ENCODE measurements at places on chromosomes 16 and 17.

GRCh38 chr17:30429155-30429554, 48.1 kb upstream of the GOSR1 start:
- no peak for DNase-seq

DNA sequence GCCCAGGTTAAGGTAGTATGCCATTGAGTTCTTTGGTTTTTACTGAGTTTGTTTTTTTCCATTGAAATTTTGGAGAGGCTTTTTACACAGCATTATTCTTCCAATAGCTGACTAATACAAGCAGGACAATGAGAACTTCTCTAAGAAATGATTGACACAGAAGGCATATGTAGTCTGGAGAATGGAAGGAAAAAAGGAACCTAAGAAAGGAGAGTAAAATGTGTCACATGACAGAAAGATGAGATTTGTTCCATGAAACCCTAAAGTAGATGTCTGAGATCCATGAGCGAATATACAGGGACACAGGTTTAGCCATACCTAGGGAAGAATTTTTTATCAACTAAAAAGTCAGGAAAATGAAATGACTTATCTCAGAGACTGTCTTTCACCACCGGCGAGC, 80.7 kb downstream of the AKAP1 start:
- no peak for DNase-seq

GRCh38 chr16:27398894-27399853, 2.8 kb upstream of the IL21R start:
- DNase-seq: no peak

DNA sequence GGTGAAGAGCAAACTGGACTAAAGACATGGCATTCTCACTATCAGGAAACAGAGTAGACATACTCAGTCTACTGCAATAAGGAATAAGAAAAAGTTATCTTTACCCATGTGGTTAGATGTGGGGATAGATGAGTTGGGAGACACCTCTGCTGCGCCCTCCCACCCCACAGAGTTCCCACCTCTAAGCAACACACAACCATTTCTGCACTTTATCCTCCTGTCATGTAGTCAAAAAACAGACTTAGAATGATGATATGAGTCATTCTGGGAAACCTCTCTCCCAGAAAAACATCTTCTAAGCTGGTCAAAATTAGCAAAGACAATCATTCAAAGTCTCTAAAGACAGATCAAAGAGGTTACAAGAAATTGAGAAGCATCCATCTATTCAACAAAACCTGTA, 94.9 kb downstream of the CACNG1 start:
- DNase-seq: no peak

GRCh38 chr16:1044460-1045309, 27.9 kb upstream of the SSTR5 start:
- DNase-seq: no peak

DNA sequence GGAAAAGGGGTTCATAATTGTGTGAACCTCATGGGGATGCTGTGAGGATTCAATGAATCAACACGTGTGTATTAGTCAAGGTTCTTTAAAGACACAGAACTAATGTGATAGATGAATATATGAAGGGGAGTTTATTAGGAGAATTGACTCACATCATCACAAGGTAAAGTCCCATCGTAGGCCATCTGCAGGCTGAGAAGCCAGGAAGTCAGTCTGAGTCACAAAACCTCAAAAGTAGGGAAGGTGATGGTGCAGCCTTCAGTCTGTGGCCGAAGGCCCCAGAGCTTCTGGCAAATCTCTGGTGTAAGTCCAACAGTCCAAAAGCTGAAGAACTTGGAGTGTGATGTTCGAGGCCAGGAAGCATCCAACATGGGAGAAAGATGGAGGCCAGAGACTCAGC, 413.4 kb downstream of the CDH13 start:
- DNase-seq: no peak

DNA sequence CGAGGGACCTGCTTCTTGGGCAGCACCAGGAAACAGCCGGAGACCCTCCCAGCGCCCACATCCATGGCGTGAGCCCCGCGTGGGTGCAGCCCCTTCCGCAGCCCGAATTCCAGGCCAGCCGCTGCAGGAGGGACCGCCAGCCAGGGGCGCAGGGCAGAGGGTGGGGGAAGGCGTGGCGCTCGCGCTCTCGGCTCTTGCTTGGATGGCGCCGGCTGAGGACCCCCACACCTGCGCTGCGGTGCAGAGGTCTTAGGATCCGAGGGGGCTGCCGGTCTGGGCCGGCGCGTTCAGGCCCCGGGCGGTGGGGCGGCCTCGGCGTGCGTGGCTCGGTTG, 28.8 kb downstream of the ACTG1 start:
- DNase-seq: peak; percentile 52

GRCh38 chr17:40552806-40553693, 12.2 kb downstream of the CCR7 start:
- no peak for DNase-seq

DNA sequence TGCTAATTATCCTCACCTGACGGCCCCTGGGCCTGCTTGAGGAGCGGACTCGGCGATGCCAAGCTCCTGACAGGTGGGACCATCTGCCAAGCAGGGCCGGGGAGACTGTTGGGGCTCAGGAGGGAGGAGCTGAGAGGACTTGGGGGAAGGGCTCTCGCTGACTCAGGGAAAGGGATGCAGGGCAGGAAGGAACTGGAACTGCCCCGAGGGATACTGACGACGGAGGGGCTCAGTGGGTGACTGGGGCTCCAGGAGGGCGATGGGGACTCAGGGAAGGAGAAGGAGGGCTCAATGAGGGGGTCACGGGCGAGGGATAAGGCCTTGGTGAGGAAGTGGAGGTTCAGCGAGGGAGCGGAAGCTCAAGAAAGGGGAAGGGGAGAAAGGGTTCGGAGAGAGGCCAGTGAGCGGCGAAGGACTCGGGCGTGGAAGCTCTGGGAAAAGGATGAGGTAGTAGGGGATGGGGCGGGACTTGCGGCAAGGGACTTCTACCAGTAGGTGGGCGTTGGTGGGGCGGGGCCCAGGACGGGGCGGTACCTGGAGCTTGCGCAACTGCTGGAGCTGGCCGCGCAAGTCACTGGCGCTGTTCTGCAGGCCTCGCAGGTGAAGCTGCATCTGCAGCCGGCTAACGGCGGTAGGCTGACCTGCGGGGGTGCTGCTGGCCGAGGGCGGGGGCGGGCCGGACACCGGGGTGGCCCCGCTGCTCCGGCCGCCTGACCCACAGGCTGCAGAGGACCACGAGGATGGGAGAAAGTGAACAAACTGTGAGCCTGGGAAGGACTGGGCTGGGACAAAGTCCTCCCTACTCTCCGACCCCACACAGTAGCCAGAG, 46.5 kb downstream of the SRCIN1 start:
- DNase-seq: peak; percentile 97

DNA sequence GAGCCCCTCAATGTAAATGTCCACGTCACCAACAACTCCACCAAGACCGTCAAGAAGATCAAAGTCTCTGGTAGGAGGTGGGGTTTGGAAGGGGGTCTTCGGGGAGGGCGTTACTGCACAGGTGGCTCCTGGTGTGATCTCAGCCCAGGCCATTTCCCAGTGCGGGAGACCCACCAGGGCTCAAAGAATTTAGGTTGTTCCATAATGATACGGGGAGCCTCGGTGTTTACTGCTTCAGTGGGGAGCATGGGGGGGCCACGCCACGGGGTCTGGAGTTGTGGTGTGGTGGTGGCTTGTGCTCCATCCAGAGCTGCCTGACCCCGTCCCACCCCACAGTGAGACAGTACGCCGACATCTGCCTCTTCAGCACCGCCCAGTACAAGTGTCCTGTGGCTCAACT, 7.8 kb downstream of the ARRB2 start:
- no peak for DNase-seq

GRCh38 chr16:79668502-79668901, 68.0 kb upstream of the MAF start:
- no peak for DNase-seq

DNA sequence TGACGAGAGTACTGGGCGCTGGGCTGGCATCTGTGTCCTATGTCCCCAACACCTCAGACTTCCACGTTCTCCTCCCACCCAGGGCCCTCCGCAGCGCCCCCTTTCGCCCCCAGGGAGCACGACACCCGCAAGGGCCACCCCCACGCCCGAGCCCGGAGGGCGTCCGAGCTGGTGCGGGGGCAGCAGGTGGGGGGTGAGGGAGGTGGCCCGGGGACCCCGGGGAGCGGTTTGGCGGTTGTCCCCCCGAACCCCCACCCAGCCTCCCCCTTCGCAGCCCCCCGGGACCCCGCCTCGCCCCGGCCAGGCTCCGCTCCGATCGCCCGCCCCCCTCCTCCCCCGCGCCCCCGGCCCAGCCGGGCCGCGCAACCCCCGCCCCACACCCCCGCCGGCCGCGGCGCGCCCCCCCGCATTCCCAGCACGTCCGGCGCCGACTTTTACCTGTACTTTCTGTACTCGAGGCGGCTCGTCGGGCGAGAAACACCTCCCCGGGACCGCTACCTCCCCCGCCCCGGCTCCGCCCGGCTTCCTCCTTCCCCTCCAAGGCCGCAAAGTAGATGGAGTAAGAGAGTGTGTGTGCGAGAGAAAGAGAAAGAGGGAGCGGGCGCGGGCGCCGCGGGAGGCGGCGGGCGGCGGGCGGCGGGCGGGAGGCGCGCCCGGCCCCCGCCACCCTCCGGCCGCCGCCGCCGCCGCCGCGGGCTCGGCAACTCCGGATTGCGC, 901 bp downstream of the CDYL2 start:
- DNase-seq: peak; percentile 58

GRCh38 chr17:35244341-35245195, 1.7 kb downstream of the SLFN5 start:
- DNase-seq: peak; percentile 52

DNA sequence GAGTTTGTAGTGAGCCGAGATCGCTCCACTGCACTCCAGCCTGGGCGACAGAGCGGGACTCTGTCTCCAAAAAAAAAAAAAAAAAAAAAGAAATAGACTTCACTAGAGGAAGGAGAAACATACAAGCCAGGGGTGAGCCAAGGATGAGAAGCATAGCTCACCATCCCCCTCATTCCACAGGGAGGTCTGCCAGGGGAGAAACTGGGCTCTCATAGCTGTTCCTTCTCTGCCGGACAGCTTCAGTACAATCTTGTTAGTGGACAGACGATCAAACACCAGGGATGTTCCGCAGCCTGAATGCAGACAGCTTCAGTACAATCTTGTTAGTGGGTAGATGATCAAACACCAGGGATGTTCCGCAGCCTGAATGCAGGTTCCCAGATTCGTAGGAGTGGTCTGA, 509.6 kb downstream of the CDH13 start:
- DNase-seq: no peak

DNA sequence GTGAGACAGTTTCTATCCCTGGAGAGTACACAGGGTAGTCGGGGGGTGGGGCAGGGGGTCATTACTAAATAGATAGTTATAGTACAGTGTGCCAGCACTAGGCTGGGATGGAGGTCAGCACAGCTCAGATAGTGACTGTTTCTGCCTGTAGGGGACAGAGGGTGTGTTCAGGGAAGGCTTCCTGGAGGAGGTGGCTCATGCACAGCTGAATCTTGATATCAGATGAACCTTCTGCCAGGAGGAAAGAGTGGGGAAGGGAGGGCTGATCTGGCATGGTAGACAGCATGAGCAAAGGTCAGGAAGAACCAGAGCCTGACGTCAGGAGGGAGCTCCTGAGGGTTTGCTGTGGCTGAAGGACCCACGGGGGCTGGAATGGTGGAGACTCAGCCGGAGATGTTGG, 56.6 kb downstream of the OR1D5 start:
- no peak for DNase-seq

DNA sequence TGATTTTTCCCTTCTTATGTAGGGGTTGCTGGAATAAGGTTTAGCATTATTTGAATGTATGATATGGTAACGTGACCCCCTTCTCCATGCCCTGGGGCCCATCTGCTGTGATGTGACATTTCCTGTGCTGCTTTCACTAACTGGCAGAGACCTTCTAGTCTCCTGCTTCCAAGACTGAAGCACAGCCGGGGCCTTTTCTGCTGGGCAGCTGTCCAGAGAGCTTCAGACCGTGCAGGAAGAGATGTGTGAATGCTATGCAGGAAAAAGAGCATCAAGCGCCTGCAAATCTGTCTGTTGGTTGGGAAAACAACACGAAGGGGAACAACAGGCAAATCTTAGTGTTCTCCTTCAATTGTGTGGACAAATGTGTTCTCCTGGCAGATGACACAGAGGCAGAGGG, 128.5 kb downstream of the SPACA3 start:
- DNase-seq: no peak

GRCh38 chr17:1535737-1536136, 19.3 kb upstream of the INPP5K start:
- no peak for DNase-seq

- peak; percentile 69 for DNase-seq
Measured at GRCh38 chr16:84423416-84423837, 55.1 kb downstream of the ATP2C2 start.

- DNase-seq: peak; percentile 17
Measured at GRCh38 chr17:41340494-41340893, 10.1 kb downstream of the KRT33A start.

GRCh38 chr17:46270032-46270431, 24.9 kb upstream of the LRRC37A start:
- DNase-seq: no peak

Measured in GM23338 (cell line).